ENCODE measurements at places on chromosomes 3 and 15.
A peak's percentile ranks its signal among the peaks of the same experiment; 100 is the strongest.

GRCh38 chr15:29066838-29067237 lies 181.1 kb downstream of the APBA2 start:
- no peak for DNase-seq

DNA sequence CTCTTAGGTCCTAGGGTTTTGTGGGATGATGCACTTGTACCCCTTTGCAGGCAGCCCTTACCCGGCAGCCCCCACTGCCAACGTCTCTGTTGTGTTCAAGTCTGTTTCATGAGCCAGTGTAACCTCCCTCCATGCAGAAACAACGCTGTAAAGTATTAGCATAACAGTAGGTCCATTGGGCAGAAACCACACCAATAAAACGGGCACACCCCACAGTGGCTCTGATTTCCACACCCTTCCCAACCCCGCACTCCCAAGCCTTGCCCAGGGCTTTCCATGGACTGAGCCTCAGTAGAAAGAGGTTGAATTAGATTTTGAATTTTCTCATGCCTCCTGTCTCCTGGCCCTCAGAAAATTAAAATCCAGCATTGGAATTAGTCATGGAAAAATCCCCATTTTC lies 124.5 kb downstream of the CACNA1D start:
- no peak for DNase-seq

GRCh38 chr3:157381606-157382005 lies 55.0 kb upstream of the PTX3 start:
- no peak for DNase-seq

DNA sequence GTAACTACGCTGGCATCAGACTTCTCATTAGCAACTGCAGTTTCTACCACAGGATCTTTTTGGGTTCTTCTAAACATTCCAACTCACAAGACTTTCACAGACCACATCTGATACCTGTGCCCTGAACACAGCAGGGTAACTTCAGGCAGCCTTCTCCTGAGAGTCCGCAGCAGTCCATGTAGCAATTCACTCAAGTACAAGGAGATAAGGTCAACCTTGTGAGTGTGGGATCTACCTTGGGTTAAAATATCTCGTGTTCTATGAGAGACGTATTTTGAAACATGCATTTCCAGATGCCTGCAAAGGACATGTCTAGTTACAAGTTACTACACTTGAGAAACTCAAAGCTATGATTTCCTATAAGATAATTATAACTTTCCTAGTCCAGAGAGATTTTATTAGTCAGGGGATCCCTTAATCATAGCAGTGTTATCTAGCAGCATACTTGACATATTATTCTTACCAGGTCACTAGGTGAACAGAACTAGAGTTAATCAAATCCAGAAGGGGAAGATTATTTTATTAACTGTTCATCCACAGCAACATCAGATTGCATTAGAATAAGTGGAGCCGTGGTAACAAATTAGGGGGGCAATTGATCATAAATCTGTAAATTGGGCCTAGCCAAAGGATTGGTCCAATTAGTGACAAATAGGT lies 66.4 kb downstream of the ASTE1 start:
- DNase-seq, result no peak

DNA sequence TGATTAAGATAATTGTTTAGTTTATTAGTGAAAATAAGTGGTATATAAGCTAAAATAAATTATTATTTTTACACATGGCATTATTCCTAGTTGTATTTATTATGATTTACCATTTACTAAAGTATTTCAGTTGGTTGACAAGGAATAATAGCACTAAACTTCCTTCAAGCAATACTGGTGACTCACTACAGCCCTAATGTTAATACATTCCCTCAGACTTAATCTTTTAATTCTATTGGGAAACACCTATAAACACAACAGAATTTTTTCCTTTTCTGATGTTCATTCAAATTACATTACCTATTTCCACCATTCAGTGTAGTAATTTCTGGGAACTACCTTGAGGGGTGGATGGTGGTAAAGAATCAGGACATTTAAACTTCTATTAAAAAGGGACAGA lies 264.0 kb downstream of the TIGIT start:
- no peak for DNase-seq

- DNase-seq, result peak; percentile 5
Observed at GRCh38 chr3:102034639-102035451, 185.5 kb downstream of the NFKBIZ start.

DNA sequence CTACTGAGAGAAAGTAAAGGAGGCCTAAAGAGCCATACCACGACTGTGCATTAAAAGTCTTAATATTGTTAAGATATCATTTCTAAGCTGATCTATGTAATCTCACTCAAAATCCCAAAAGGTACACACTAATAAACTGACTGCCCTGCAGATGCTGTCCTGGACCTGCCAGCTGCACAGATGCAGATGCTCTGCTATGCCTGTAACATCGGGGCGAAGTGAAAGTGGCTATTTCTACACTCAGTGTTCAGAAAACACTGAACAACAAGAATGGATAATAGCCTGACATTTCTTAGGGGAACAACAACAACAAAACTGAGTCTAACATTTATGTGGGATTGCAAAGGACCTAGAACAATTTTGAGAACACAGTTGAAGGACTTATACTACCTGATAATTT lies 31.9 kb downstream of the RAD18 start:
- DNase-seq, result no peak

- DNase-seq, result no peak
Observed at GRCh38 chr3:147090461-147090860, 315.9 kb downstream of the ZIC4 start.

- DNase-seq, result no peak
Observed at GRCh38 chr15:58755956-58756355, 6.4 kb upstream of the ADAM10 start.

GRCh38 chr3:20537234-20537633 lies 351.2 kb upstream of the SGO1 start:
- no peak for DNase-seq

- no peak for DNase-seq
Observed at GRCh38 chr3:57855943-57856342, 99.8 kb downstream of the SLMAP start.

- DNase-seq, result peak; percentile 11
Observed at GRCh38 chr3:51819709-51820406, 40.8 kb upstream of the IQCF6 start.

GRCh38 chr3:25854635-25855034 lies 64.7 kb downstream of the OXSM start:
- DNase-seq, result no peak

- no peak for DNase-seq
Observed at GRCh38 chr3:36219398-36219797, 160.9 kb upstream of the STAC start.

DNA sequence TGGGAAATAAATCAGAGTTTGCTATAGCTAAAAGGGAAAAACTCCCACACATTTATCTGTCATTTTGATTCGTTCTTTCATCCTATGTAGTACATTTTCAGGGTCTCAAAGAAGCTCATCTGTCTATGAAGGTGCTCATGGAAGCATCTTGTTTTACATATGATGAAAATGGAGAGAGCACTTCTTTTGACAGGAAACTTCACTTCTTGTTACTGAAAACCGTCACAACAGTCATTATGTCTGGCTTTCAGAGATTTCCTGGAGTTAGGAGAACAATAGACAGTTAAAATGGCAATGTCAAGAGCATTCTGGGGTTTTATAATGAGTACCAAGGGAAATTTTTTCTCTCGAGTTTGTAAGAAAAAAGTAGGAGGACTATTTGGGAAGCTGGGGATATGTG lies 83.3 kb downstream of the TMEM108 start:
- no peak for DNase-seq

GRCh38 chr3:164190566-164190965 lies 887.7 kb downstream of the SI start:
- no peak for DNase-seq

- no peak for DNase-seq
Observed at GRCh38 chr15:66925721-66926120, 139.7 kb upstream of the SMAD3 start.

DNA sequence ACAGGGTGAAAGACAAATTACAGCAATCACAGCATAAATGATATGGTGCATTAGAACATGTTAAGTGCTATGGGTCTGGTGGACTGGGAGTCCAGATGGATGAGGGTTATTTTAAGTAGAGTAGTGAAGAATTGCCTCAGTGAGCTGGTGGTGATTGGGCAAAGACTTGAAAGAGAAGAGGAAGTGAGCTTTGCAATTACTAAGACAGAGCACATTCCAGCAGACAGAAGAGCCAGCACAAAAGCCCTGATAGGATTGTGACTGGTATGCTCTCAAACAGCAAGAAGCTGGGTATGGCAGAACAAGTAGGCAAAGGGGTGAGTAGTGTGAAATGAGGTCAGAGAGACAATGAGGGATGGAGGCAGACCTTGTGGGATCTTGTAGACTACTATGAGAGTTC lies 2.1 kb upstream of the ACKR4 start:
- no peak for DNase-seq

DNA sequence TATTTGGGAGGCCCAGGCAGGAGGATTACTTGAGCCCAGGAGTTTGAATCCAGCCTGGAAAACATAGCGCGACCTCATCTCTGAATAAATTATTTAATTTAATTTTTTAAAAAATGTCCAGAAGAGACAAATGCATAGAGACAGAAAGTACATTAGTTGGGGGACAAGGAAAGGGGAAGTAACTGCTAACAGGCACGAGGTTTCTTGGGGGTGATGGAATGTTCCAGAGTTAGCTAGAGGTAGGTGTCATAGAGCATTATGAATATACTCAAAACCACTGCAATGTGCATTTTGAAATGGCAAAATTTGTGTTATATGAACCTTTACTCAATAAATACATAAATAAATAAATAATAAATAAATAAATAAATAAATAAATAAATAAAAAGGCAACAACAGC lies 31.7 kb upstream of the CYP11A1 start:
- peak; percentile 17 for DNase-seq

Data from activated CD4-positive, alpha-beta T cell treated with anti-CD3 and anti-CD28 coated beads, Interleukin-2, Interleukin-6, amounts not matched to agents 100 ng/mL and 50 ng/mL, durations not matched to agents 16 hours and 8 hours (primary cell).